T-helper 1 cell (primary cell): ENCODE measurements at places on chromosomes 6 and 20.

DNA sequence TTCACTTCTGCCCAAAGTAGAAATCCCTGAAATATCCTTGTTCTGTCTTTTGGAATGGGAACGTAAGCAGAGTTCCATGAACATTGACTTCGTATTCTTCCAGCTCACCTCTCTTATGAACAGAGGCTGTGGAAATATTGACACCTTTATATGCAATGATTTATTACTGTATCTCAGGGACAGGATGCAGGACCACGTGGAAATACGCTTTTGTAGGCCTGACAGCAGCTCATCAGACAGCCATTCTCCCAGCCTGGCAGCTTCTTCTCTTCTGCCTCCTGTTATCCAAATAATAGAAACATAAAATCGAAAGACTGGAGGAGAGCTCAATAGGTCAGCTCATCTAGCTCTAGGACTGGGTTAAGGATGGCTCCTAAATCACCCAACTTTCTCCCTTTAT is 106.2 kb upstream of the DTNBP1 start:
- DNase-seq: no peak

DNA sequence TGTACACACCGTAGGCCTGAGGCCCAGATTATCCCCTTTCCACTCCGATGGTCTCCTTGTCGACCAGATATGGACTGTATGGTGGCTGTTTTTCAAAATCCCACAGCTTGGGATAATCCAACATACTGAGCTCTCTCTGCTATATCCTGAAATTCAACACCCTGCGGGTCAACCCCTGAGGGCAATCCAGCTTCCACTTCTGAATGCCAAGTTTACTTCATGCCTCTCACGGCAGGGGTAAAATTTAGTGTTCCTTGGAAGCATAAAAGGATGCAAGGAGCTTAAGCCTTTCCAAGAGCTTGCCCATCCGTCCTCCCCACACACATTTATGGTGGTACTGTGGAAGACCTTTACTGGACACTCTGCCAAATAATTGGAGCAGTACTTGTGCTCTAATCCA is 90.7 kb downstream of the PLG start:
- no peak for DNase-seq

DNA sequence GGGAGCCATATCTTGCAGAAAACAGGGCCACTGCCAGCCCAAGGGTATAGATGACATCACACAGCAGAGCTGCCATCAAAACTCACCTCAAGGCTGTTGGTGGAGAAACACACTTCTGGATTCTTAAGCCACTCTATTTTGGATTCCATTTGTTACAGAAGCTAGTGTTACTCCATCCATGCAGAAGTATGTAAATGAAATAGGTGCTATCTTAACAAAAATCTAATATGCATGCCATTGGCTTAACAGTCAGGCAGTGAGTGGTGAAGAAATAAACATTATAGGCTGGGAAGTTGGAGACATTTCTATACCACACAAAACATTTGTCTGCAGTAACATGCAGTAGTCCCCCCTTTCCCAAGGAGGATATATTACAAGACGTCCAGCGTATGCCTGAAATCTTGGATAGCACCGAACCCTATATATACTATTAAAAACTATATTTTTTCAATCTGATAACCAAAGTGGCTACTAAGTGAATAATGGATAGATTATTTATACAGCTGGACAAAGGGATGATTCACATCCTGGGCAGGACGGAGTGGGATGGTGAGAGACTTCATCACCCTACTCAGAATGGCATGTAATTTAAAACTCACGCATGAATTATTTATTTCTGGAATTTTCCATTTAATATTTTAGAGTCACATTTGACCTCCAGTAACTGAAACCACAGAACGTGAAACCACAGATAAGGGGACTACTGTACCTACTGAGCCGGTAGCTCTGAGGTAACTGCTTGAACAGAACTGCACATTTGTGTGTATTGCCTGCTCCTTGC is 160.0 kb upstream of the PLN start:
- no peak for DNase-seq

DNA sequence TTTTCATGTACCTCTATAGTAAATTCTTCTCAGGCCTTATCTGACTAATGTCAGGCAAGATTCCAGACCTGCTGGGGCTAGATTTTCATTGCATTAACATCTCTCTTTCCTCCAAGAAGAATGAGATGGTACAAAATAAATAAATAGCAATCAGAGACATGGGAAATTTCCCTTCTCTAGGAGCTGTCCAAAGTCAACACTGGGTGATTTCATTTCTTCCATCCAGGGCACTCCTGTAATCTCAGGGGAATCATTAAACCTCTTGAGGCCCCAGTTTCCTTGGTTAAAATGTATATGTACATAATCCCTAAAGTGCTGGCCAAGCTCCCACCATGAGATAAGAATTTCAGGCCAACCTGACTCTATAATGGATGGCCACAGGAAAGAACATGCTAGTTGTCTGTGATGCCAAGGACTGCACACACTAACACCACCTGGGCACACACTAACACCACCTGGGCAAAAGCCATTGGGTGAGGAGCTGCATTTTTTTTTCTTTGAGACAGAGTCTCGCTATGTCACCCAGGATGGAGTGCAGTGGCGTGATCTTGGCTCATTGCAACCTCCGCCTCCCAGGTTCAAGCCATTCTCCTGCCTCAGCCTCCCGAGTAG is 912 bp downstream of the IL17F start:
- no peak for DNase-seq

GRCh38 chr6:82955841-82956240 is 109.8 kb downstream of the UBE3D start:
- DNase-seq: no peak
